ENCODE measurements at places on chromosomes 3 and 15.

GRCh38 chr3:37955918-37956707 lies 34.5 kb upstream of the VILL start:
- no peak for DNase-seq

- no peak for DNase-seq
These were observed 45.6 kb downstream of the SST start for GRCh38 chr3:187624588-187624987.

DNA sequence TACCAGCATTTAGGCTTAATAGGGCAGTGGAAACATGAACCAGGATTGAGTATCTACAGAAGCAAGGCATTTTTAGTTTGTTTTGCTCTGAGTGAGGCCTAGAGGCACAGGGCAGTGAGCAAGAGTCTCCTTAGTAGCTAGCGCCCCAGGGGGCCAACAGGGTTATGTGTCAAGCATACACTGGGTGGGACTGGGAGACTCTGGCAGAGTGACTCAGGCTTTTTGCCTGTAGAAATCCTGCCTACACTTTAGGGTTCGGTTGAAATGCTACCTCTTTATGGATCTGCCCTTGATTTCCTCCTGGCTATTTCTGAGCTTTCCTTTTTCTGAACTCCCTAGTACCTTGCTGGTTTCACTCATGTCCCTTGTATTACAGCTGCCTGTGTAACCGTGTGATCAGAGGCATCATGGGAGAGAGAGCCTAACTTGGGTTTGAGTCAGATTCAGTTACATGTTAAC lies 72.2 kb downstream of the TOP2B start:
- DNase-seq = no peak

- no peak for DNase-seq
These were observed 6.2 kb downstream of the TNIK start for GRCh38 chr3:171454041-171454440.

DNA sequence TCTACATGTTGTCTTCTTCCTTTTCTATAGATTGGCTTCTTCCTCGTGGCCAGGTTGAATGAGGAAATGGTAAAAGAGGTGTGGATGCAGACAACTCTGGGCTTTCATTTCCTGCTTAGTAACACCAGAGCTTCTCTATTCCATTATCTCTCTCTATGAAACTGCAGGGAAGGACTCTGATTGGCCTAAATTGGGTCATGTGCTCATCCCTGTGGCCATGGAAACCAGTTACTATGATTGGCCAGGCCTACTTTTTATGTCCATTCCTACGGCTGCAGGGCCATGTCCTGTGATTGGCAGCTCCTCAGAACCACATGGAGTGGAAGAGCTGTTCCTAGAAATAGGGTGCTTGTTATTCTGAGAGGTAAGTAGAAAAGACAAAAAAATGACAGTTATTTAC lies 486.9 kb upstream of the ADAMTS9 start:
- DNase-seq = no peak

GRCh38 chr3:189496375-189497138 lies 134.6 kb upstream of the TP63 start:
- no peak for DNase-seq
